Frontal cortex (tissue), 4 donors: ENCODE measurements at places on chromosomes 11 and 22.
A peak's percentile ranks its signal among the peaks of the same experiment; 100 is the strongest.

DNA sequence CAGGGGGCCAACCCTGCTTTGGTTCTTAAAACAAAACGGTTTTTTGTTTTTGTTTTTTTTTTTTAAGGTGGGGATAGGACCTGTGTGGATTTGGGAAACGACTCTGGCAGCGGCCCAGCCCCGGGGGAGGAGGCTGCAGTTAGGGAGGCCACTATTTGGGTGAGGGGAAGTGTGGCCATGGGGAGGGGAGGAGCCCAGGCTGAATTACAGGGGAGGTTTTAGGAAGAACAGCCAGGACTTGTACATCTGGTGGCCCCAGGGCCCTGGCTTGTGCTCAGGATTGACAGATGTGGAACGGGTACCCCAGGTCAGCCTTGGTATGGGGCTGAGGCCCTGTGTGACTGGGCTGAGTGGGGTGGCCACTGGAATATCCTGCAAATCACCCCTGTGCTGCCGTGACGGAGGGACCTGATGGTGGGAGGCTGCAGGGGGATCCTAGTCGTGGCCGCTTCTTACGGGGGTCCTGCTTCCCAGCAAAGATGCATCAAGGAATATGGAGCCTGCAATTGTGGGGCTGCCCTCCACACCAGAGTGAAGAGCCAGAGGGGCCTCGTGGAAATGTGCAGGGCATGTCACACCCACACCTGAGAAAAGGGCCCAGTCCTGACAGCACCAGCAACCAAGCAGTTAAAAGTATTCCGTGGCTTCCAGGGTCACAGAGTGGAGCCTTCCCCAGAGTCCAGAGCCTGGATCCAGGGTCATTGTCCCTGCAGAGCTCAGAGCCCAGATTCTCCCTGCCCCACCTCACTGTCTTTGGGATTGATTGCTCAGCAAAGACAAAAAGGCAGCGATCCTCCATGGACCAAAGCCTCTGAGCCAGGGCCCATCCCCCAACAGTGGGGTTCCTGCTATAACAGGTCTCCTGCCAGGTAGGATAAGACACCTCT lies 55.2 kb upstream of the WNT7B start:
- DNase-seq, result no peak

- no peak for DNase-seq
These were observed 72.0 kb downstream of the SLC5A12 start for GRCh38 chr11:26649884-26650283.

GRCh38 chr11:76978818-76979217 lies 55.4 kb upstream of the B3GNT6 start:
- DNase-seq, result no peak

GRCh38 chr11:788009-788640 lies 1.8 kb downstream of the CEND1 start:
- no peak for DNase-seq

- no peak for DNase-seq
These were observed 36.4 kb downstream of the MAP6 start for GRCh38 chr11:75632450-75632849.

- DNase-seq, result no peak
These were observed 304.8 kb upstream of the PITPNB start for GRCh38 chr22:28223826-28224225.

GRCh38 chr22:23782252-23782651 lies 4.5 kb upstream of the SMARCB1 start:
- no peak for DNase-seq

DNA sequence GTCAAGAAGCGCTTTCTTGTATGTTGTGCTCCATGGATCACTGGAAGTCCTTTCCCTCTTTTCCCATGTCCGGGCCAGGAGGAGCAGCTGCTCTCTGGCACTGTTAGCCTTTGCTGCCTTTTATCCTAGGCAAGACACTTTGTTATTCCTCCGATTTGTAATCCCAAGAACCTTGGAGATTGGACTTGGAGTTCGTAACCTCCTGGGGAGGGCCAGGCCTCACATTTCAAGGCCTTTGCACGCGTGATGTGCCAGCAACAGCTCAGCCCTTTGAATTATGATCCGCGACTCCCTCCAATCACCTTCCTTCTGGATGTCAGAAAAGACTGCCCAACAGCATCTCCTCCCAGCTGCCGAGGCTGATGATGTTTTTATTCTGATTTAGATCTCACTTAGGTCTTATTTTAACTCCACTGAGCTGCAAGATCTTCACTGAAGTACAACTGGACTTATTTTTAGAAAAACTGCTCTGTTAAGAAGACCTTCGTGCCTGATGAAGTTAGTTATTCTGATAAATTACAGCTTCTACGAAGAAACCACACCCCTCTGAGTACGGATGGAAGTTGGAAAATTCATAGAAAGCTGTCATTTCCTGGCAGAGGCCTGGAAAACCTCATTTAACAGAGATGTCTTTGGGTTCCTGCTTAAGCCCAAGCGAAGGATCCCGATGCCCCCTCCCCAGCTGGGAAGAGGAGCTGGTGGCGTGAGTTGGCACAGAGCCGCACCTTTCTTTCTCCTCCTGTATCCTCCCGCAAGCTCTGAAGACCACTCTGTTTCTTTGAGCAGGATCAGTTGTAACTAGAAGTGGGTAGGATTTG lies 62.4 kb downstream of the PARVB start:
- no peak for DNase-seq

- DNase-seq, result no peak
These were observed 18.1 kb downstream of the TMPRSS13 start for GRCh38 chr11:117910941-117911655.

GRCh38 chr11:122069707-122070360 lies 46.2 kb downstream of the BLID start:
- DNase-seq, result peak; percentile 30

DNA sequence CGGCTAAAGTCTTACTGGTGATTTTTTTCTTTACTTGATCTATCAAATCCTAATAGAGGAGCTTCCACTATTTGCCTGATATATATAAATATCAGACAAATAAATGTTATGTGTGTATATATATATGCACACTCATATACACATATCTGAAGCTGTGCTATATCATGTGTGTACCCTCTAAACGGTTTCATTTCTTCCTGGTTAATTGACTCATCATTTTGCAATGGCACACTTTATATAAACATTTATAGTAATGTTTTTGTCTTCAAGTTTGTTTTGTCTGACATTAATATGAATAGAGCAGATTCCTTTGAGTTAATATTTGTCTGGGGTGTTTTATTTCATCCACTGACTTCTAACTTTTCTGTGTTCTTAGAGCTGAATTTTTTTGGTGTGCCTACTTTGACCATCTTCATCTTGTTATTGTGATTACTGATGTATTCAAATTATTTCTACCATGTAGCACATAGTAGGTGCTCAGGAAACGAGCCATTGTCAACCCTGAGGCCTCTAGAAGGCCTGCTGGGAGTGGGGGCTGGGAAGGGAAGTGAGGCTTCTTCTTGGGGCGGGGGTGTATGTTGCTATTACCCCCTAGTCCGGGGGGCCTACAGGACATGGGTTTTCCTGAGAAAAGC lies 82.6 kb downstream of the LRRC32 start:
- DNase-seq, result no peak
